ENCODE measurements at places on chromosomes 3 and 15. TPM values are rescaled to one million over a fixed set of nuclear protein-coding genes. Genes with fewer than 3 reads are reported as not detected.

SLC12A8 gene
- total RNA-seq = 3.4 TPM

CTXN2 gene
- total RNA-seq = not detected

GPR87 gene
- not detected for total RNA-seq

LRRN1 gene
- total RNA-seq = not detected

ATP10A gene
- total RNA-seq = 0.97 TPM

TMEM87A gene
- total RNA-seq = 25.8 TPM

ACY1 gene
- 52.7 TPM for total RNA-seq

NDN gene
- 109 TPM for total RNA-seq

CAV3 gene
- total RNA-seq = not detected

DCBLD2 gene
- 123 TPM for total RNA-seq
